ENCODE measurements at places on chromosomes 13 and 19.
A peak's percentile ranks its signal among the peaks of the same experiment; 100 is the strongest.

DNA sequence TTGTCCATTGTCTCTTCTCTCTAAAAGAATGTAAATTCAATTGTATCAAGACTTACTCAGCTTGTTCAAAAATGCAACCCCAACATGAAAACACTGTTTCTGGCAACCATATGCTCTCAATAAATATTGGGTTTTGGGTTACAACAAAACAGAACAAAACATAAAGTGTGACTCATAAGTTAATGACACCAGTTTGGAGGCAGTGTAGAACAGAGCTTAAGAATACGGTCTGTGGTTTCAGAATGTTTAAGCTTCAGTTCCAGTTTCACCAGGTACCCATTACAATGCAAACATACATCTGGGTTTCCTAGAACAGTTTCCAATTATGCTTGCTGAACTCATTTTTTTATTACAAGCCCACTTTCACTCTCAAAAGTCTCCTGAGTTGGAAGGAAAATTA lies 285.8 kb upstream of the PCDH9 start:
- no peak for DNase-seq

DNA sequence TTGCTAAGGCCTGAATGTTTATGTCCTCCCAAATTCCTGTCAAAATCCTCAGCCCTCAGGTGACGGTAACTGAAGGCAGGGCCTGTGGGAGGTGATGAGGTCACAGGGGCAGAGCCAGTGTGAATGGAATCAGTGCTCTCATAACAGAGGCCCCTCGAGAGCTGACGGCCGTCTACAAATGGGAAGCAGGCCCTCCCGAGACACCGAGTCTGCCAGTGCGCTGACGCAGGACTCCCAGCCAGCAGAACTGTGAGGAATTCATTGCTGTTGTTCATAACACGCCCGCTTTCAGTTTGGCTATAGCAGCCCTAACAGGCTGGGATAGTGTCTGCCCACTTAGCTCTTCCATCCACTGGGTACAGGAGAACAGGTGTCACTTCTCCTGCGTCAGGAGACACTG lies 41.2 kb downstream of the CARS2 start:
- DNase-seq, result no peak

DNA sequence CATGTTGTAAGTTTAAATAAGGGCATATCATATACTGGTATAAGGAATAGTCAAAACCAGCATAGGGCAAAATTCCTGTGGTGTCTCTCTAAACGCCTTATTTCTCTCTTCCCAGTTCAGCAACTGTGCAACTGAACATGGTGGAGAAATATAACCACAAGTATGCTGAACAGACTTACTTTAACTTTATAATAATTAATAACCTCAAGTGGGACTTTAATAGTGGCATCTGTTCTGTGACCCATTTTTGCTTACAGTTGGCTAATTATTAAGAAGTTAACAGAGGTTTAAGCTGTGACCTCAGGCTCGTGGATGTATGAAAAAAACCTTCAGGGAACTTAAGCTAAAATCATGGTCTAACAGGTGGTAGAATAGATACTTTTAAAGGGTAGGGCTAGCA lies 54.3 kb downstream of the MICU2 start:
- DNase-seq, result no peak

GRCh38 chr19:32241932-32242710 lies 103.3 kb upstream of the ZNF507 start:
- no peak for DNase-seq

DNA sequence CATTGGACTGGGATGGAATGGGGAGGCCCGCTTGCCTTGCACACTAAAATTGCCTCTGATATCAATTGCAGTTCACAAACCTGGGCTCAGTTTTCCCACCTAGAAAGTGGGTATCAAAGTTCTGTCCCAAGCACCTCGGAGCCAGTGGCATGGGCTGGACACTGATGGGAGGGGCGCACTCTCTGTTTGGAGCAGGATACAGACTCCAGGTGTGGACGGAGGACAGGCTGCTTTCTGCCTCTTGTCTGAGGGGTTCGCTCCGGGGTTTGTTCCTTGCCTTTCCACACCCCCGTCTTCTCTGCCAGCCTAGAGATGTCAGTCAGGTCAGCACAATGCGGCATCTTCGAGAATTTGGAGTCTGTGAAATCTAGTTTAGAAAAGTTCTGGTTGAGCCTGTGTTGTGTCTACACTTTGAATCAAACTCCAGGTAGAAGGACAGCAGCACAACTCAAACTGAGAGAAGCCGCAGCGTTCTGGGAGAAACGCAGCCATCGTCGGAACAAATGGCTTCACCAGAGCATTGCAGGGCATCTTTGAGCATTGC lies 141.9 kb downstream of the TEX29 start:
- no peak for DNase-seq

GRCh38 chr19:13400296-13400695 lies 106.0 kb downstream of the CACNA1A start:
- DNase-seq, result no peak

- no peak for DNase-seq
Observed at GRCh38 chr13:21435231-21435630, 23.9 kb downstream of the ZDHHC20 start.

- DNase-seq, result no peak
Observed at GRCh38 chr19:12995596-12996405, 526 bp downstream of the NFIX start.

GRCh38 chr13:20392530-20392929 lies 133.1 kb downstream of the CRYL1 start:
- no peak for DNase-seq

GRCh38 chr19:50695251-50696093 lies 24.1 kb downstream of the SHANK1 start:
- no peak for DNase-seq

DNA sequence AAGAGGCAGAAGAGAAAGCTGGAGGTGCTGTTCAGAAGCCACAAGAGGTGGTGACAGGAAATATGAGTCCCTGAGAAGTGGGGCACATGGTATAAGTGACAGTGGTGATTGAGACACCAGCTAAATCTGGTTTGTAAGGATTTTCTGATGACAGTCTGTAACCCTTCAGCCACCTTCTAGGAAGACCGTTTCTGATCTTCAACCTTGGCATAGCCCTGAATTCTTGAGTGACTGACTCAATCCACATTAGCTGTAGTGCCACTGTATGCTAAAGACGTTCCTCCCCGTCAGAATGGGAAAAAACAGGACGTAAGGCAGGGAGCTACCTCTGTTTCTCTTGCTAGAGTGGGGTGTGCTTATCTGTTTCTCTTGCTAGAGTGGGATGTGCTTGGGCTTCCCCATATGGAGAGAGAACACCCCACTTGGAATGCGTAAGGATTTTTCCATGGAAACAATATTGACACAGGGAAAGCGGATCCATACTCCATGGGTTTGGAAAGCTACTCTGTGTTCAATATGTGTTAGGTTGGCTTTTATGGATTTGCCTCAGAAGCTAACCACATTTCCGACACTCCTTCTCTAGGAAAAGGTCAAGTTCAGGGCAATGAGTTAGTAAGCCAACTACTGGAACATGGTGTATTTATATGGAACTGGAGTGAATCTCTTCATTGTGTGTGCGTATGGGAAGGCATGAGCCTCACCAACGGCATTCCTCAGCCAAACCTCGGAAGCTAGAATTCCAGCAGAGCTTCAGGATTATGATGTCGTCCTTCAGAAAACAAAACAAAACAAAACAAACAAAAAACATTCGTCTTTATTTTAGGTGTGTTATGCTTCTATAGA lies 948.8 kb upstream of the SLC10A2 start:
- no peak for DNase-seq

DNA sequence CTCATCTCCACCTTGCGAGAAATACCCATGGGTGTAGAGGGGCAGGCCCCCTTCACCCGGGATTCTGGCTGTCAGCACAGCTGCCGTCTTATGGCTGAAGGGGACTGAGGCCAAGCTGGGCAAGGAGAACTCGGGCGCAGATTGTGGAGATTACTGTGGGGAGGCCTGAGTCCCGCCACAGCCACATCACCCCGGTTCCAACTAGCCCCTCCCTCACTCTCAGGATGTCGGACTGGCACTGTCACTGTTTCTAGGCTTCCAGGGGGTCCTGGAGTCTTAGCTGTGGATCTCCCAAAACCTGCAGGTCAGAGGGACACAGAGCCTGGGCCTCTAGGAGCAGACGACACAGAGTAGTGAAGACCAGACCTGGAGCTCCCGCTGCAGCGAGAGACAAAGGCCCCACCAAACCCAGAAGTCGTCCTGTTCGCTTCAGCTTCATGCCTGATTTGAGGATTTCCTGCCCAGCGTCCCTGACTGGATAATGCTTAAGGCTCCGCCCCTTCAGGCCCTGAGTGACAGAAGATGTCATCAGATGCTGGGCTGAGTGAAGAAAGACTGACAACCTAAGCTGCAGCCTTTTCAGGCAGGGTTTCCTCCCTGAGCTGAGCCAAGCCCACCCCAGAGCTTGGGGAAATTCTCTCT lies 55.8 kb downstream of the ZNF93 start:
- peak; percentile 94 for DNase-seq

DNA sequence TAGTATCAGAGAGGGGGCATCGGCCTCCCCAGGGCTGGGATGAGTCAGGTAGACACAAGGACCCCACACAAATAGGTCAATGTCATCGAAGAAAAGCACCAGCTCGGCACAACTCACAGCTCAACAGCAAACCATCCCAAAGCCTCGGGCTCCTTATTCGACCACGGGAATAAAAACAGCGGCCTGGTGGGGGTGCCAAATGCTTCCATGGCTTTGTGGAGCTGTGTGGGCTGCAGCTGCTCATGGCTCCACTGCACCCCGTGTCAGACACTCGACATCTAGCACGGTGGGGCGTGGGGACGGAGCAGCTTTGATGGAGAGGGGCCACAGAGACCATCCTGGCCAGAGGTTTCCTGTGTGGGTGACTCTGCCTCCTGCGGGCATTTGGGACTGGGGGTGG lies 212.5 kb upstream of the SOX1 start:
- no peak for DNase-seq

DNA sequence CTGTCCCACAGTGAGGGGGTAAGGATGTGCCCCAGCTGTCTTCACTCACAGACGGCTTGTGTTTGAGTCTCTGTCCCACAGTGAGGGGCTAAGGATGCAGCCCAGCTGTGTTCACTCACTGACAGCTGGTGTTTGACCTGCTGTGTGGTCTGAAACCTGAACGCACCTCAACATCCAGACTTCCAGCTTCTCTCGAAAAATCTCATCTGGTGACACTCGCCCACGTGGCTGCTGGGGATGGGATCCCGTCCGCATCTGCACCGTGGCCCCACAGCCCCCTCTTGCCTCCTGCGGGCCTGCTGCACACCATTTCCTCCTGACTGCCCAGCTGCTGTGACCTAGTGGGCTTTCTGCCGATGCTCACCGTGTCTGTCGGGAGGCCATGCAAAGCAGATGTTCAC lies 27.3 kb downstream of the CHAF1A start:
- no peak for DNase-seq

Measured in mesendoderm (in vitro differentiated cells).